ENCODE measurements at places on chromosomes 13 and 19. TPM values are rescaled to one million over a fixed set of nuclear protein-coding genes. Genes with fewer than 3 reads are reported as not detected.

The NCR1 gene
- total RNA-seq, result 0.72 TPM

The WDR88 gene
- total RNA-seq, result not detected

The C1QTNF9 gene
- total RNA-seq, result not detected

The IFNL3 gene
- total RNA-seq, result not detected

Measured in omental fat pad (tissue), 4 donors.